ENCODE measurements at places on chromosomes 6 and 20.

DNA sequence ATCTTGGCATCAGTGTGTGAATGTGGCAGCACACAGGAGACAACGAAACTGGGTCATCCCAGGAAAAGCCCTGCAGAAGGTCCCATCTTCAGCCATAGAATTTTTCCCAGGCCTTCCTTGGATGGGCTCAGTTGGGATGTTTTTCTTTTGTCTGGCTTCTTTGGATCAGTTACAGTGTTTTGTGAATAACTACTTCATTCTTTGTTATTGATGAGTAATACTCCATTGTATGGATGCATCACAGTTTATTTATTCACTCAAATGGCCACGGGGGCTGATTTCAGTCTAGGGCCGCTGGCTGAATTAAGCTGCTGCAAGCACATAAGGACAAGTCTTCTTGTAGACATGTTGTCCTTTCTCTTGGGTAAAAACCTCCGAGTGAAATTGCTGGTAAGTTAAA, 81.3 kb upstream of the CD93 start:
- no peak for DNase-seq

- no peak for DNase-seq
Observed at GRCh38 chr6:17115251-17116116, 13.6 kb downstream of the STMND1 start.

GRCh38 chr6:154579046-154579445, 68.6 kb upstream of the CNKSR3 start:
- no peak for DNase-seq

- no peak for DNase-seq
Observed at GRCh38 chr20:45548410-45548809, 1.2 kb upstream of the EPPIN start.

DNA sequence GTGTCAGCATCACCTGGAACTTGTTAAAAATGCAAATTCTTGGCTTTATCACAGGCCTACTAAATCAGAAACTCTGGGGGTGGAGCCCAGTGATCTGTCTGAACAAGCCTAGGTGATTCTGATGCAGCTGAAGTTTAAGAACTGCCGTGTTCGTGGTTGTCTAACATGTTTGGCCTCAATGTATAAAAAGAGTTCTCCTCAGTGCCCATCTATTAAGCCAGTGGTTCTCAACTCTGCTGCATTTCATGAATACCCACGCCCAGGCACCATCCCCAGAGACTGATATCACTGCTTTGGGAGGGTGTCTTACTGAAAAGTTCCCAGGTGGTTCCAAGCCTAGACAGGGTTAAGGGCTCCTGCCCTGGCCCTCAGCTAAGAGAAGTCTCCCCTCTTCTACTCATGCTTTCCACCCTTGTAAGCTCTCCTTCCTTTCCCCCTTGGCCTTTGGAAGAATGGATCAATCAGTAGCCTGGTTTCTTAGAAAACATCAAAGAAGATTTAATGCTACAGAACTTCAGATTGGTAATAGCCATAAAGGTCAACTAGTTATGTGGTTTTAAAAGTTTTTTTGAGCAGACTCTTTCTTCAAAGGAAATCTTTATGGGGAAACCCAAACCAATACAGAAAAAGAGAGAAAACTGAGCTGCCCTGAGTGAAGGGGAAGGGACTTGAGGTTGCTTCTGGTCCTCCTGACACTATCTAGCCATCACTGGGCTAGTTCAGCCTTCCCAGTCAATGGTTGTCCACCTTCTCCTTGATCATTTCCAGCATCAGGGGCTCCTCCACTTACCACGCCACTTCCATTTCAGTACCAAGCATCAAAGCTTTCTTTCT, 38.9 kb upstream of the TNFAIP3 start:
- DNase-seq, result no peak

DNA sequence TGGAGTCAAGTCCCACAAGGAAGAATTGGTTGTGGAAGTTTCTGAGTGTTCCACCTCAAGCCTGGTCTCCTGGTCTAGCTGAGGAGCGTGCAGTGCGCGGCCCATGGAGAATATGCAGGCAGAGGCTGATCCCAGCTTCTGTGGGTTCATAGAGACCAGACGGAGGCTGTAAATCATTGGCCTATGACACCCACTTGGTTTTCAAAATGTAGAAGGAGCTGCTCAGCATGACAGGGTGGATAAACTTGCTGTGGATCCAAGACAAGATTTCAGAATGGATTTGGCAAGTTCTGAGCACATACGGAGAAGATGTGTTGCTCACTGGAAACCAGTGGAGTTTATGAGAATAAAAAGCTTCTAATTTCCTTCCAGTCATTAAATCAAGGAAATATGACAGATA, 744 bp downstream of the KIF25 start:
- DNase-seq, result no peak

DNA sequence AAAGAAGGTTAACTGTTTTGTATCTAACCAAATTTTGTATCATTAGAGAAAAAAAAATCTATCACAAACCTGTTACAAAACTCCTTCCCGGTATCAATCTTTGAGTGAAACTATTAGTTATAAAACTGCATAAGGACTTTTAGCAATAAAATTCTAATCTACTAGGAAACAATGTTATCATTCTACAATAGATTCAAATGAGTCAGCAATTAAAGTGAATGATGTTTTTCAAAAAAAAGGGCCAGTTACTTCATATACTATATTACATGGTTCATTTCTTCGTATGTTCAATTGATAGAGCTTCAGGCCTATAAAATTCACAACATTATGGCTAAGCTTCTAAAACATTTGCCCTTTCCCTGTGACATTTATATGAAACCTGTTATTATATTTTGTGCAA, 15.6 kb downstream of the ASCC3 start:
- no peak for DNase-seq

DNA sequence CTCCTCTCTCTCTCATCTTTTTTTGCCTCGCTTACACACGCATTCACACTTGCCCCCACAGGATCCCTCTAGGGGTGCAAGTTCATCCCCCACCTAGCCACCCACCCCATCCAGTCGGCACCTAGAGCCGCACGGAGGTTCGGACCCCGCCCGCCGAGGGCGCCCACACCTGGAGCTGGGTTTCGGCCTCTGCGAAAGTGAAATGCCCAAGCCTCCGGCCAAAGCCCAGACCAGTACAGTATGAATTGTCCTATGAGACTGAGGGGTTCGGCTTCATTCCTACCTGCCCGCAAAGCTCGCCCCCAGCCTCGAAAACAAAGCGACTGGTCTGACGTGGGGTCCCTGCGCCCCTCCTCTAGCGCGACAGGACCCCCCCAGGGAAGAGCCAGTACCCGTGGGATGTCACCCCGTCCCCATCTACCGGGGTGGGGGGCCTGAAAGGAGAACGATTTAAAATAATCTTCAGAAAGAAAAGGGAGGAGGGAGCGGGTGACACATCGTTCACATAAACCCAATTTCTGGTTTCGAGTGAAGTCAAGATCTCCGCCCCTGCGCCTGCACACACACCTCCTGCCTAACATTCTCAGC, 1.5 kb downstream of the TFAP2A start:
- no peak for DNase-seq

DNA sequence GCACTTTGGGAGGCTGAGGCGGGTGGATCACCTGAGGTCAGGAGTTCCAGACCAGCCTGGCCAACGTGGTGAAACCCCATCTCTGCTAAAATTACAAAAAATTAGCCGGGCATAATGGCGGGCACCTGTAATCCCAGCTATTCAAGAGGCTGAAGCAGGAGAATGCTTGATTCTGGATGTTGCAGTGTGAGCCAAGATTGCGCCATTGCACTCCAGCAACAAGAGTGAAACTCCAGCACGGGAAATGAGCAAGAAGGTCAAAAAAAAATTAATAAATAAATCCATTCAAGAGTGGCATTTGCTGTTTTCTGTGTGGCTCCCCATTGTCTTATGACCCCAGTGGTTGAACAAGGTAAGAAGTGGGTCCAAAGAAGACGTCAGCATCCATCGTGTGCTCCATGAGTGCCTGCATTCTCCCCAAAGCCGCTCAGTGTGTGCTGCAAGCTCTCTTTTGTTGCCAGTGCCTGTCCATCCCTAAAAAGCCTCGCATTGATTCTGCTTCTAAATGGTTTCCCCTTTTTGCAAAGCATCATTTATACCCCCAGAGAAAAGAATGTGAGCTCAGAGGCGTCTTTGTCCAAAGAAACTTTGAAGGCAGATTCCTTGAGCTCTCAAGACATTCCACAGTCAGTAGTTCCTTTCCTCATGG, 38.8 kb upstream of the MAP3K4 start:
- no peak for DNase-seq

- DNase-seq, result no peak
Observed at GRCh38 chr20:13333036-13333435, 112.0 kb downstream of the ISM1 start.

DNA sequence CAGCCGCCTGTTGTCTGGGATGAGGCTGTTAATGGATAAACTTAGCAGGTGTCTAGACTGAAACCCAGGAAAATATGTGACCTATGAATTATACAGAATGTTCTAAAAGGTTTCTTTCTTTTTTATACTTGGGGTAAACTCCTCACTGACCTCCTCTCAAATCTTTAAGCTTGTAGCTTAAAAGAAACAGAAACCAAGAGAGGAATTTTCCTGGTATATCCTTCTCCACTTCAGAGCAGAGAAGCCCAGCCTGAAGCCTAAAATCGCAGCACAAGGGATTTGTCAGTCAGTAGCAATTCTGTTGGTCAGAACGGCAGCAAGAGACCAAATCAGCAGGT, 99.4 kb upstream of the RIPOR2 start:
- DNase-seq, result no peak

Measured in NCI-H2227 treated with DMSO at 0.1 percent for 48 hours (cell line).